ENCODE measurements at places on chromosomes 3 and 15.
A peak's percentile ranks its signal among the peaks of the same experiment; 100 is the strongest.

DNA sequence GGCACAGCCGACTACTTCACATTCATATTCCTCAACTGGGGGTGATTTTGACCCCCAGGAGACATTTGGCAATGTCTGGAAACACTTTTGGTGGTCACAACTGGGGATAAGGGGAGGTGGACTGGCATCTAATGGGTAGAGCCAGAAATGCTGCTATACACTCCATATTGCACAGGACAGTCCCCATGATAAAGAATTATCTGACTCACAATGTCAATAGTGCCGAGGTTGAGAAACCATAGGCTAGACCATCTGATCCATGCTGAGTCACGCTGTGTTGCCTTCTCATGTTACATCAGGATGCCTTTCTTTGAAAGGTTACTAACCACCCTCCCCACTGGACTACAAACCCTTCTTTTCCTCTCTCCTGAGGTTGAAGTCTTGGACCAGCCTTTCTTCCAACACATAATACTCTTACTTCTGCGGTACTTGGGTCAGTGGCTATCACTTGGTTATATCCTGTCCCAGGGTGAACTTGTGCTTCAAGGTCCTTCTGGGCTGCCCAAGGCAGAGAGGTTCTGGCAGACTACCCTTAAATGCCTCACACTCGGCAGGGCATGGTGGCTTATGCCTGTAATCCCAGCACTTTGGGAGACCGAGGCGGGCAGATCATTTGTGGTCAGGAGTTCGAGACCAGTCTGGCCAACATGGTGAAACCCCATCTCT is 68.8 kb downstream of the CTNNB1 start:
- no peak for DNase-seq

GRCh38 chr15:52710050-52710707 is 31.0 kb upstream of the ATOSA start:
- peak; percentile 24 for DNase-seq

GRCh38 chr3:185149591-185149990 is 3.3 kb downstream of the C3orf70 start:
- no peak for DNase-seq

GRCh38 chr3:141425523-141426233 is 57.4 kb downstream of the ZBTB38 start:
- DNase-seq = peak; percentile 30

GRCh38 chr3:143278721-143279120 is 159.2 kb downstream of the CHST2 start:
- no peak for DNase-seq

GRCh38 chr3:49908373-49909199 is 4.9 kb upstream of the MST1R start:
- no peak for DNase-seq

GRCh38 chr15:68691705-68692104 is 112.9 kb downstream of the CORO2B start:
- no peak for DNase-seq

DNA sequence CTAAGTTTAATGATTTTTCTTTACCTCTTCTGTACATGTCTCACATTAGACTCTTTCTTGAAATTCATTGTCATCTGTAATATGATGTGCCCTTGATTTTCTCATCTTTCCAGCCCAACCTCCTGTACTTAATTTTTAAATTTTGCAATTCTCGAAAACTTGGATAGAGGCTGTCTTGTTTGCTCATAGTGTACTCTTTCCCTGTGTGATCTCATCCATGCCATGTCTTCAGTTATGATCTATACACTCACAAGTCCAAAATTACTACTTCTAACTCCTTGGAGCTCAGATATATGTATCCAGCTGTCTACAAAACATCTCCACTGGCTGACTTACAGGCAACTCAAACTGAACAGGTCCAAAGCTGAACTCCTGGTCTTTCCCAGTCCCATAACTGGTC is 42.2 kb downstream of the CD200 start:
- DNase-seq = no peak

GRCh38 chr3:150255413-150255812 is 152.7 kb upstream of the TSC22D2 start:
- DNase-seq = no peak

DNA sequence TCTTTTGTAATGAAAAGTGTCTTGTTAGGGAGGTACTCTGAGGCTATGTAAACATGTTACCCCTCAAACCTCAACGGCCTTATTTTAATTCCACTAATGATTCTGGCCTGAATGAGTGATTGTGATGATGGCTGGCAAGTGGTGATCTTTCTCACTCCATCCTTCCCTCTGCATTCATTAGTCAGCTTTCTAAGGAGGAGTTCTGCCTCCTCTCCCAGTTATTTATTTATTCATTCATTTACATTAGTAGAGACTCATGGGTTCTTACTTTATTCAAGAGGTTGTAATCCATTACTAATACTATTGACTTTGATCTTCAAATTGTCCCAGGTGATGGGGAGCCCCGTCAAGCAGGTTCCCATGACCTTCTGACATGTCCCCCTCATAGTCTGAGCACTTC is 35.3 kb downstream of the GNB5 start:
- no peak for DNase-seq
